ENCODE measurements at places on chromosomes 11 and 22.

GRCh38 chr11:117828611-117829368 is 4.2 kb upstream of the FXYD2 start:
- DNase-seq = no peak

- DNase-seq = no peak
These were observed 21.8 kb downstream of the DCUN1D5 start for GRCh38 chr11:103070142-103070541.

GRCh38 chr22:44754998-44755397 is 2.6 kb downstream of the ARHGAP8 start:
- DNase-seq = no peak

GRCh38 chr22:23789638-23790037 is 2.9 kb downstream of the SMARCB1 start:
- peak; percentile 51 for DNase-seq

- DNase-seq = no peak
These were observed 349.9 kb downstream of the CNTN5 start for GRCh38 chr11:99370549-99371216.

DNA sequence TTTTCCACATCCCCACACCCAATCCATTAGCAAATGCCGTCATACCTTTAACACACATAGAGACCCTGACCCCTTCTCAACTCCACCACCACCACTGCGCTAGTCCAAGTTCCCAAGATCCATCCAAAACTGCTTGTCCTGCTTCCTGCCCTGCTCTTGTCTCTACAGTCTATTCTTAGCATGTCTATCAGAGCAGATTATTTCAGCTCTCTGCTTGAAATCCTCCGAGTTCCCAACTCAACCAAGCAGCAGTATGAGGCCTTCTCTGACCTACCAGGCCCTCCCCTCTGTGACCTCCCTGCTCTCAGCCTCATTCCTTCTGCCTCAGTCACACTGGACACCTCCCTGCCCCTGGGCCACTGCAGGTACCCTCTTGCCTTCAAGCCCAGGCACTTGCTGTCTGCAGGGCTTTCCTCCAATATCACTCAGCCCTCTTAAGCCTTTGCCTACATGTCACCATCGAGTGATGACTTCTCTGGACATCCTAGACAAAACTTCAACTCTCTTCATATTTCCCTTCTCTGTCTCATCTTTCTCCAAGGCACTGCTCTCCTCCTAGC is 134.6 kb downstream of the SPATA19 start:
- DNase-seq = no peak

- no peak for DNase-seq
These were observed 22.1 kb upstream of the BDNF start for GRCh38 chr11:27722117-27722952.

DNA sequence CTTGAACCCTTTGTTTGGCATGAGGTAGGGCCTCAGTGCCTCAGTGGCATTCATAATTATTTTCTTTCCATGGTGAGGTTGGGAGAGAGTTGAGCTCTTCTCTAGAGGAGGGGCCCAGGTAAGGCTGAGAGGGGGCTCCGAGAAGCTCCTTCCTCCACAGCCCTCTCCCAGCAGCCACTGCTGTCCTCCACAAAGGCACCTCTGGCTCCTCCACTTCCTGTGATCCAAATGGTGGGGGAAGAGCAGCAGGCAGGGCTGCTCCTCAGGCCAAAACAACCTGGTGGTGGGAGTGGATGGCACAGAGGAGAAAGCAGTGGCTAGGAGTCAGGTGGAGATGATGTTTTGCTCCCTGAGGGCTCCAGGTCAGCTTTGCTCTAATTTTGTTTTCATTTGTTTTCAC is 13.3 kb downstream of the ROBO4 start:
- no peak for DNase-seq

- no peak for DNase-seq
These were observed 194.5 kb downstream of the ADAMTS15 start for GRCh38 chr11:130642994-130643393.

DNA sequence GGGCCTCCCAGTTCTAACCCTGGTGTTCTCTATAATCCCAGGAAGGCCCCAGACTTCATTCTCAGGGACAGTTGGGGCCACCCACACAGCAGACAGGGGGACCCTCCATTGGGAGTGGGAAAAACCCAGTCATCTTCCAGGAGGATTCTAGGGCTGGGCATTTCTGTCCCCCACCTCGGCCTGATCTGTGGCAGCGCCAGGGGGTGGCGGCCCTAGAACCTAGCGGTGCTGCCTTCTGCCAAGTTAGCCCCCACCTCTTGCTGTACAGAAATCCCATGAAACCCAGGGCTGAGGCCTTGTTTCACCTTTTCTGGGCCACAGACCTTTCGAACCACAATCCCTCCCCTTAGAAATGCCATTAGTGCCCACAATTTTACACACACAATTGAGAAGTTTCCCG is 9.6 kb downstream of the CHST1 start:
- no peak for DNase-seq

GRCh38 chr11:130711193-130711592 is 205.1 kb downstream of the SNX19 start:
- DNase-seq = no peak

DNA sequence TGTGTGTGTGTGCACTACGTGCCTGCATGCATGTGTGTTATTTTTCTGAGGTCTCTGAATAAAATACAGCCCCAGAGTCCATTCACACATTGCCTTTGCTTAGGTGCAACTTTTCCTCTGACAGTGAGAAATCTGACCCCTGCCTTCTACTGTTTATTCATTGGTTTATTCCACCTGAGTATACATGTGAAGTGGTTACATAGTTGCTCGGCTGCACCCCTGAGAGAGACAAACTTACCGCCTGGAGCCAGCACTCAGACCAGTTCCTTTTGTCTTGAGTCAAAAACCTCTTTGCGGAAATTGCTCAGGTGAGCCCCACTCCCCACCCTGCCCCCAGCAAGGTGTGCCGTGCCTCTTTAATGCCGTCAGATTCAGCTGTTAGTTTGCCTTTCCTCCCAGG is 363.6 kb downstream of the BRD1 start:
- no peak for DNase-seq

- DNase-seq = no peak
These were observed 87.0 kb downstream of the CSNK2A3 start for GRCh38 chr11:11265994-11266606.

DNA sequence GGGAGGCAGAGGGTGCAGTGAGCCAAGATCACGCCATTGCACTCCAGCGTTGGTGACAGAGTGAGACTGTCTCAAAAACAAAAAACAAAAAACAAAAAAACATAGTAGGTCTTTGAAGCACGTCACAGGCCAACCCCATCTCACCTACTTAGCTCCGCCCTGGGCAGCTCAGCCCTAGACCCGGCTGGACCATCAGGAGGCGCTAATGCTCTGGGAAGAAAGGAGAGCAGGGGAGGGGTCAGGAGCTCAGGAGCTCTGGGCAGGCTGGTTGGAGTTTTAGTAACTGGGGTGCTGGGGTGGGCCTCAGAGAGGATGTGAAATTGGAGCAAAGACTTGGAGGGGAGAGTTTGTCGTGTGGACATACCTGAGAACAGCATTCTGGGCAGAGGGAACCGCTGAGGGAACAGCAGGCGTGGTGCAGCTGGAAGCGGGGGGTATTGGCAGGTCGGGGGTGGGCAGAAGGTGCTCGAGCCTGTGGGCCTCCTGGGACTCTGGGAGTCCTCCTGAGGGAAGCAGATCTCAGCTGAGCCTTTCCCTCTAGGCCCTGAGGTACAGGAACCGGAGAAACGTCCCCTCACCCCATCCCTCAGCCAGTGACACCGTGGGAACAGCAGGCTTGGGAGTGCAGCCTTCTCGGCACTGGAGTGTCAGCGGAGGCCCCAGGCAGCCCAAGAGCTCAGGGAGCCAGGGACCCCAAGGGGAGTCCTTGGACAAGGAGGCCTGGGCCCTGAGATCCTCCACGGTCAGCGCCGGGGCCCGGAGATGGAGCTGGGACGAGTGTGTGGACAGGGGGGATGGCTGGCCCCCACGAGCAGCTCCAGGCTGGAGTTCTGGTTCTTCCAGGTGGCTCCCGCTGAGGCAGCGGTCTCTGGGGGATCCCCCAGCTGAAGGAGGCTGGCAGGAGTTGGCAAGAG is 2.2 kb upstream of the RPS6KA4 start:
- no peak for DNase-seq

- no peak for DNase-seq
These were observed 28.7 kb downstream of the DRD4 start for GRCh38 chr11:665704-666281.

- DNase-seq = no peak
These were observed 117.7 kb downstream of the GALNT18 start for GRCh38 chr11:11504071-11504470.

- DNase-seq = peak; percentile 66
These were observed 87.3 kb upstream of the CLPB start for GRCh38 chr11:72521664-72522063.

- no peak for DNase-seq
These were observed 1312.3 kb downstream of the FAM181B start for GRCh38 chr11:81421251-81421860.

DNA sequence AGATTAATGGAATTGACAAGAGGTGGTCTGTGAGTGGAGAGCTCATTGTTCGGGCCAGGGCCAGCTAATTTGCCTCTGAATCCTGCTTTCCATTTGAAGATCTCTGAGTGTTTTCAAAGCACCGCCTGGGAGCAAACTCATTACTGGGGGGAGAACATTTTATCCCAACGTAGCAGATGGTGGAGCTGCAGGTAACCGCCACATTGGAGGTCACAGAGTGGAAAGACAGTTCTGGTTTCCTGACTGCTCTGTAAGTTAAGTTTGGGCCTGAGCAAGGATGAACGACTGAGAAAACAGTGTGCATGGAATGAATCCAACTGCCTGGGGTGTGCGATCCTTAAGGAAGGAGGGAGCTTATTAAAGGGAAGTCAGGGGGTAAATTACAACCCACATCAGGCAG is 30.5 kb downstream of the LMO2 start:
- no peak for DNase-seq

- no peak for DNase-seq
These were observed 3.4 kb downstream of the SPTBN2 start for GRCh38 chr11:66725647-66726046.

GRCh38 chr11:44456544-44457300 is 108.7 kb upstream of the CD82 start:
- DNase-seq = no peak

GRCh38 chr11:19895776-19896175 is 183.1 kb downstream of the NAV2 start:
- no peak for DNase-seq

DNA sequence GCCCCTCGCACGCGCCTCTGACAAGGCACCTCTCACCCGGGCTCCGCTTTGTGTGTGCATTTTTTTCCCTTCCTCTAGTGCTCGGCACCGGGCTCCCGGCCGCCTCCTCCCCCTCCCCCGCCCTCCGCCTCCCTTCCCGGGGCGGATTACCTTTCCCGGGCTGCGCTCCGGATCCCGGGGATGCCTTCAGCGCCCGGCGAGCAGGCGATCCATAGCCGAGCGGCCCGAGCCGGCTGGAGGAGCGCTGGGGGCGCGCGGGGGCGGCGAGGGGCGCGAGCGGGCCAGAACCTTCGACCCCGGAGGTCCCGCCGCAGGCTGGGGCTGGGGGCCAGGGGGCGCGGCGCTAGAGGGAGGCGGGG is 282 bp downstream of the MPPED2 start:
- DNase-seq = no peak

DNA sequence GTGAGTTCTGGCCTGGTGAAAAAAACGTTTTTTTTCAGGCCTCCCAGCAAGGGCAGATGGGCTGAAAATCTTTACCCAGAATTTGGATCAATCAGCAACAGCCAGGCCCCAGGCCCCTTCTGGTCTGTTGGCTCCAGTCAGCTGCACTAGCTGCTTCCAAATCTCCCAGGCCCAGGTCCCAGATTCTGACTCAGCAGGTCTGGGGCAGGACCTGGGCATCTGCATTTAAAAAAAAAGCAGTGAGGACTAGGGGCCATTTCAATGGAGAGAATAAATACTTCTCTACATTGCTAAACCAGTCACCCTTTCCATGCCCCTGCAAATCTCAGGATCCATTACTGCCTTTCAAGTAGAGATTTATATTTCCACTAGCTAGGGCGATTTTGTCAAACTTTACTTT is 4.3 kb downstream of the SLC15A3 start:
- peak; percentile 53 for DNase-seq

DNA sequence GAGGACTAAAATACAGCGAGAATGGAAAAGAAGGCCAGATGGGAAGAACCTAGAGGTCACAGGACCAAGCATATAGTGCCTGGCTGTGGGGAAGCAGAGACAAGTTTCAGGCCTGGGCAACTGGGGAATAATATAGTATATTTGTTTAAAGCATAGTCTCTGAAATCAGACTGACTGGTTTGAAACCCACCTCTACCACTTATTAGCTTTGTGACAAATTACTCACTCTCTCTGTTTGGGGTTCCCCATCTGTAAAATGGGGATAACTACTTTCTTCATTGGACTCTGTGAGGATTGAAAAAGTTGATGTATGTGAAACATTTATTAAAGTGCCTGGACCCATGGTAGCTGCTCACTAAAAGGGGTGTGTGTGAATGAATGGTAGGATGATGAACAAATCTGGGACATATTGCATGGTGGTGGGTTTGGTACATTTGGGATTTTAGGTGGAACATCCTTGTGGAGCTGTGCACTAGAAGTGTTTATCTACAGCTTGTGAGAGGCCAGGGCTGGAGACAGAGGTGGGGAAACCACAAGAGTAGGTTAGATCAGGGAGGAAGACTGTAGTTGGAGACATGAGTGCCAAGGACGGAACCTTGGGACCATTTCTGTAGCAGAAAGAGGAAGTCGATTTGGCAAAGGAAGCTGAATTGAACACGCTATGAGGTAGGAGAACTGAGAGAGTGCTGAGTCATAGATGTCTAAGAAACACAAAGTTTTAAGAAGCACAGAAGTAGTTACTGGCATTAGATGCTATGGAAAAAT is 52.6 kb downstream of the SWAP70 start:
- peak; percentile 82 for DNase-seq

GRCh38 chr11:352456-353031 is 16.8 kb upstream of the B4GALNT4 start:
- no peak for DNase-seq

- DNase-seq = no peak
These were observed 25.8 kb downstream of the KRTAP5-5 start for GRCh38 chr11:1655168-1656060.

DNA sequence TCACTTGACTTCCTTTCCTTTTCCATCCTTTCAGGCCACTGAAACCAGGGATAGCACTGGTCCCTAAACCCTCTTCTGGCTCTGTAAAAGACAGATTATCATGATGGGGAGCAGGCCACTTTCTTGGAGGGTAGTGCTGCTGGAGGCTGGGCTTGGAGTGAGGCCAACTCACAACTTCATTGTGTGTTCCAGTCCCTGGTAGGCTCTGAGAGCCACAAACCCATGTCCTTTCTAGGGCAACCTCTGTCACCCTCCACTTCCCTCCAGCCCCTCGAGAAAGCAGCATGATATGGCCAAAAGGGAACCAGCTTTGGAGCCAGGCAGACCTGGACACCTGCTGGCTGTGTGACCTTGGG is 2.3 kb downstream of the TKFC start:
- DNase-seq = no peak

DNA sequence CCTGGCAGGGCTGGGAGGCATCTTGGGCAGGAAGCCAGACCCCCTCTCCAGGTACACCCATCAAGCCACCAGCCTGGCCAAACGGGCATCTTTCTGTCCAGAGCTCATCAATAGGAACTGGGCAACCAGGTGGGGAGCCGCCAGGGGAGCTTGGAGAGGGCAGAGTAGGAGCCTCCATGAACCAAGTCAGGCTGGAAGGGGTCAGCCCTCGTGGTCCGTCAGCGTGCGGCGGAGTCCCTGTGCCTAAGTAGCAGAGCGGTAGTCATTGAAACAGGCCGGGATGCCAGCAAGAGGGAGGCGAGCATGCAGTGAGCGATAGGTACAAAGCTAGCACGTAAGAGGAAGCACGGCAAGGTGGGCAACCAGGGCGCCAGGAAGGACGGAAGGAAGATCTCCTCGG is 1.7 kb downstream of the RTL6 start:
- no peak for DNase-seq

Measured in pons (tissue), 1 donor.